Epithelial cell of prostate (primary cell): ENCODE measurements at places on chromosomes 7 and 10.
A peak's percentile ranks its signal among the peaks of the same experiment; 100 is the strongest.

DNA sequence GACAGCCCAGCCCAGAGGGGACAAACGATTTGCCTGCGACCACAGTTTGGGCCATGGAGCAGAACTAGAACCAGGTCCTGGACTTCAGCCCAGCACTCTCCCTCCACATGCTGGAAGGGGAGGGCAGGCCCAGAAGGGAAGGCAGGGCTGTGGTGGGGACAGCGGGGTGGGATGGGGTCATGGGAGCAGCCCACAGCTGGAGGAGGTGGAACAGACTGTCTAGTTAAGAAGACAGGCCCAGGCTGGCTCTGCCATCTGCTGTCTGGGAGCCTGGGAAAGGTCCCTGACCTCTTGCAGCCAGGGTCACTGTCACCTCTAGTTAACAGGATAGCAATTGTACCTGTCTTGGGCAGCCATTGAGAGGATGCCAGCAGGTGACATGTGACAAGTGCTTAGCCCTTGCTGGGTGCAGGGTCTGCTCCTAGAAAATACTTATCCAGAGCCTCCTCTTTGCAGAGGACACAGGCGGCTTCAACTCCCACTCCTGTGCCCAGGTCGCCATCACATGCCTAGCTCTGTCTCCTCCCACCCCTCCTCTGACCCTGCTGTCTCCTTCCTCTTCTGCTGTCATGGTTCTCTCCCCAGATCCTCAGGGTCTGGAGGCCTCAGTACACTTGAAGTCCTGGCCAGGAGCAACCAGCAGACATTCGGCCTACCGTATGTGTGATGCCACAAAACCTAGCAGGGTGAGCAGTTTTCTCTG is 37.0 kb upstream of the CHST15 start:
- no peak for DNase-seq

GRCh38 chr10:21527598-21528235 is 2.2 kb upstream of the SKIDA1 start:
- no peak for DNase-seq

GRCh38 chr7:80666376-80666775 is 27.9 kb downstream of the CD36 start:
- DNase-seq: peak; percentile 70

- no peak for DNase-seq
Measured at GRCh38 chr7:88967432-88967831, 171.9 kb upstream of the TEX47 start.

DNA sequence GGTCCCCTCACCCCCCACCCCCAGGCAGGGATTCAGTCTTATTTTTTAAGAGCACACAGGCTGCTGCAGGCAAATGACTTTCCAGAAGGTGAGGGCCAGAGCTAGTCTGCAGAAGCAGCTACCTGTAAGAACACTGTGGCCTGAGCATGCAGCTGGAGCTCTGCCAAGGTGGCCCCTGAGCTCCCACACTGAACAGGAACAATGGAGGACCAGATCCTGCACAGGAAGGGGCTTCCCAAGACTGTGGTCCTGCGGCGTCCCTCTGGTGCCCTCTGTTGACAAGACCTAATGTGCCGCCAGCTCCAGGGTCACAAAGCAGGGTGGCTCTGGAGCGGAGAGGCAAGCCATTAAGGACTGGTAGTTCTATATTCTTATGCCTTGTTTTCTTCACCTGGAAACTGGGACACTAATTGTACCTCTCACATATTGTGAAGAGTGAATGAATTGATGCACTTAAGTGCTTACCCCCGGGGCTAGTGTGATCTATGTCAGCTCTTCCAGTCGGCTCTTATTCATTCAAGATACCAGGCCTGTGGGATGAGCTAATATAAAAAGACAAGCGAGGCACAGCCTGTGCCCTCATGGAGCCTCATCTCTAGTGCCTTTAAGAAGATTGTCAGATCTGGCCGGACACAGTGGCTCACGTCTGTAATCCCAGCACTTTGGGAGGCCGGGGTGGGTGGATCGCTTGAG is 8.0 kb upstream of the BEND7 start:
- no peak for DNase-seq

- DNase-seq: no peak
Measured at GRCh38 chr10:77245953-77246352, 391.7 kb downstream of the KCNMA1 start.

DNA sequence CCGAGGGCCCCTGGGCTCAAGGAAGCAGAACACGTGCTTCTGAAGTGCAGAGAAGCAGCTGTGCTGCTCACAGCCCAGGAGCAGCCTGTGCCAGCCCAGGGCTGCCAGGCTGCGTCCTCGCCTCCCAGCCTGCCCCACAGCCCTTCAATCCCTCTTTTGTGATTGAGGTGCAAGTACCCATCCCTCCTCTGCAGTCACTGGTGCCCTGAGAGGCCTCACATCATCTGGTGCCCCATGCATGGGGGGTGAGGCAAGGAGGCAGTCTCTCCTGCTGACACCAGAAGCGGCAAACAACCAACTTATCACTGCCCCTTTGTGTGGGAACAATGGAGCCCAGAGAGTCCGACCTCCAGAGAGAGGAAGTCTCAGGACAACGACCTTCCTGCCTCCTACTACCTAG is 49.8 kb upstream of the FGFR2 start:
- DNase-seq: no peak

- no peak for DNase-seq
Measured at GRCh38 chr7:48427671-48428070, 256.4 kb downstream of the ABCA13 start.

- no peak for DNase-seq
Measured at GRCh38 chr10:35399414-35400009, 63.2 kb downstream of the CCNY start.

GRCh38 chr7:101411508-101411874 is 48.8 kb downstream of the COL26A1 start:
- no peak for DNase-seq

DNA sequence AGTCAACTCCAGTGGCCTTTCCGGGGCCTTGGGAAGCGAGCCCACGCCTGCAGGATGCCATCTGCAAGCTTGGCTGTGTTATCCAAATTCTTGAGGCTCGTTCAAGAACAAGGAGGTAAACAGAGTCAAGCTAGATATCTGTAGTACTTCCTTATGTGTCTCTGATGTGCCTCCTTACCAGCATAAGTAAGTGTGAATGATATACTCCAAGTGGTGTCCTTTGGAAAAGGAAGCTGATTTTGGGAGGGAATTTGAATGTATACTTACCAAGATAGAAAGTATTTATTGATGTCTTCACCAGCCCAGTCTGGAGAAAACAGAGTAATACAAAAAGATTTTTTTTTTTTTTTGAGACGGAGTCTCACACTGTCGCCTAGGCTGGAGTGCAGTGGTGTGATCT is 372.3 kb upstream of the GALNT17 start:
- no peak for DNase-seq

- DNase-seq: no peak
Measured at GRCh38 chr10:21464134-21464533, 61.3 kb downstream of the SKIDA1 start.

- DNase-seq: no peak
Measured at GRCh38 chr10:97759158-97759887, 12.5 kb downstream of the SFRP5 start.

GRCh38 chr7:27185013-27185853 is at the start of gene HOXA11:
TSS of gene HOXA11 (minus strand) at chr7:27185232. CDS start at chr7:27185144, 88 bp downstream.
- peak; percentile 98 for DNase-seq

GRCh38 chr10:71084061-71084817 is 128.1 kb upstream of the UNC5B start:
- no peak for DNase-seq

DNA sequence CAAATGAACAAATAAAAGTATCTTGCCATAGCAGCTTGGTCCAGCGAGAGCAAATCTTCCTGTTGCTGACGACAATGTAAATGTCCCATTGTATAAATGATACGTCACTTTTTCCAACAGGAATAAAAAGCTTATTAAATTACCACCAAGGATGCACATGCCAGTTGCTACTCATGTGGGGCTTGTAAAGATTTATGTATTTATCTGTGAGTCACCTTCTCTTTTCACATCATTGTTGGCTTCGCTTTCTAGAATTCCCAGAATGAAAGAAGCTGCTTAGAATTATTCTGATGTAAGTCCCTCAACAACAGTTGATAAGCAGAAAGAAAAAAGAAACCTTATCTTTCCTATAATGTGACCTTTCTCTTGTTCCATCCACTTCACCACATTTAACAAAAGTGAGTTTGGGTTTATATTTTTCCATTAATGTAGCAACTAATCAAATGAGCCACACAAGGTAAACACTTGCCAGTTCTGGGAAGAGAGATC is 22.4 kb downstream of the DNAJC12 start:
- DNase-seq: peak; percentile 29

DNA sequence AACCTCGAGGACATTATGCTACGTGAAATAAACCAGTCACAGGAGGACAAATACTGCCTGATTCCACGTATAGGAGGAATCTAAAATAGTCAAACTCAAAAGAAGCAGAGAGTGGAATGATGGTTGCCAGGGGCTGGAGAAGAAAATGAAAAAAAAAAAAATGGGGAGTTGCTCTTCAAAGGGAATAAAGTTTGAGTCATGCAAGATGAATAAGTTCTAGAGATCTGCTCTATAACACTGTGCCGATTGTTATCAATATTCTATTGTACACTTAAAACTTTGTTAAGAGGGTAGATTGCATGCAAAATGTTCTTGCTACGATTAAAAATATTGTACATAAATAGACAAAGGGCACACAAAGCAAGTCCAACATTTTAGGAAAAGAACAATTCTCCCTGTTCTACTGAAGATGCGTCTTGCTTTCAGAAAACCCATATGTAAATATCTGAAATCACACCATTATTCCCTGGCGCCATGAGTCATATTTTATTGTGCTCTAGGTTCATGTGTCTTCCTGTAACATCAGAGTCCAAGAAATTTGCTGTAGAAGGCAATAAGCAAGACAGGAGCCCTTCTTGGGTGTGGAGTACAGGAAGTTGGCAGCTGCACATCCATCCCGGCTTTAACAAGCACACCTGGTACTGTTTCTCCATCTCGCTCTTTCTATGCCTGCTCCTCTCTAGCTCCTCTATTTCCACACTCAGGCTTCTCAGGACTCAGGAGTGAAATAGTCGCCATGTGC is 145.9 kb downstream of the GFRA1 start:
- DNase-seq: no peak
